ENCODE measurements at places on chromosomes 2 and 18.
A peak's percentile ranks its signal among the peaks of the same experiment; 100 is the strongest.

DNA sequence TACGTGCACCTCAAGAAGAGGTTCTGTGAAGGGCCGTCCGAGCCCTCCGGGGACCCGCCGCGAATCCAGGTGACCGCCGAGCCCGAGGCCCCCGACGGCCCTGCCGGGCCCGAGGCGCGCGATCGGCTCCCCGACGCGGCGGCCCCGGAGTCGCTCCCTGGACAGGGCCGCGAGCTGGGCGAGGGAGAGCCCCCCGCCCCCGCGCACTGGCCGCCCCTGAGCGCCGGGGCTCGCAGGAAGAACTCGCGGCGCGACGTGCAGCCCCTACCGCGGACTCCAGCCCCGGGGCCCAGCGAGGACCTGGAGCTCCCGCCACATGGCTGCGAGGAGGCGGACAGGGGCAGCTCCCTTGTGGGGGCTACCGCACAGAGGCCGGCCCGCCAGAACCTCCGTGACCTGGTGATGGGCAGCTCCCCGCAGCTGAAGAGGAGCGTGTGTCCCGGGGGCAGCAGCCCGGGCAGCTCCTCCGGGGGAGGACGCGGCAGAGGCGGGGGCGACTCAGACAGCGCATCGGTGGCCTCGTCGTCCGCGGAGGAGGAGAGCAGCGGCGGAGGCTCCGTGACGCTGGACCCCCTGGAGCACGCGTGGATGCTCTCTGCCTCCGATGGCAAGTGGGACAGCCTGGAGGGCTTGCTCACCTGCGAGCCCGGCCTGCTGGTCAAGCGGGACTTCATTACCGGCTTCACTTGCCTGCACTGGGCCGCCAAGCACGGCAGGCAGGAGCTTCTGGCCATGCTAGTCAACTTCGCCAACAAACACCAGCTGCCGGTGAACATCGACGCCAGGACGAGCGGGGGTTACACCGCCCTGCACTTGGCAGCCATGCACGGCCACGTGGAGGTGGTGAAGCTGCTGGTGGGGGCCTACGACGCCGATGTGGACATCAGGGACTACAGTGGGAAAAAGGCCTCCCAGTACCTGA lies 812 bp downstream of the SOWAHC start:
- no peak for DNase-seq

- DNase-seq, result no peak
These were observed 191.9 kb upstream of the FN1 start for GRCh38 chr2:215627771-215628170.

GRCh38 chr18:55778788-55779690 lies 191.0 kb upstream of the TCF4 start:
- DNase-seq, result no peak

GRCh38 chr2:11533278-11534070 lies at the start of gene GREB1:
GREB1 (plus strand) TSS chr2:11534045; CDS start chr2:11556615, 22,570 bp downstream.
- DNase-seq, result no peak

DNA sequence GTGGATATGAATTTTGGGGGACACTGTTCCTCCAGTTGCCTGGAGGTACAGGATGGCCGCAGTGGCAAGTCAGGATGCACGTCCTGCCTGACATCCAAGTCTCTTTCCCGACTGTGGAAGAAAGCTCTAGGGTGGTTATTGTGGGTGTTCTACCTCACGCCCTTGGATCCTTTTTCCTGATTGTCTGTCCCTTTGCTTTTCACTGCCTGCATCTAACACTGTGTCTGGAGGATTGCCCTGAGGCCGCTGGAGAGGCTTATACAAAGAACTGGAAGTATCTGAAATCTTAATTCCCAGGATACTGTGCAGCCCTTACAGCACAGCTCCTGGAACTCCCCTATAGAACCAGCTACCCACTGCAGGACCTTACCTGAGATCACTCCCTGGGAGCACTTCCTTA lies 250.5 kb downstream of the TFCP2L1 start:
- no peak for DNase-seq

DNA sequence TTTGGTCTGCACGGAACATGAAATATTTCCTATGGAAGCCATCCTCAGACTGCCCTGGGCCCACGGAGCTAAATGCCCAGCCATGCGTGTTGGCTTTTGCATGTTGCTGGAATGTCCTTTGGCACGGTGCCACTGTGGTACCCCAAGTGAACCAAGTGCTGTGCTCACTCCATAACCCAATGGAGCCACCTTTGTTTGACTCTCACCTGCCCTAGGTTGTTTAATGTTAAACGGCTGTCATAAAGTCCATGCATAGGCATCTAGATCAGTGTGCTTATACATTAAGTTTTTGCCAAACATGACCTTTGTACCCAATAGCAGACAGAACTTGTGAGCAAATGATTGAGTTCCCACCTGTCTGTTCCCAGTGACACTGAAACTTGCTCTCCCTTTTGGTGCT lies 59.9 kb upstream of the TMEM87B start:
- no peak for DNase-seq

DNA sequence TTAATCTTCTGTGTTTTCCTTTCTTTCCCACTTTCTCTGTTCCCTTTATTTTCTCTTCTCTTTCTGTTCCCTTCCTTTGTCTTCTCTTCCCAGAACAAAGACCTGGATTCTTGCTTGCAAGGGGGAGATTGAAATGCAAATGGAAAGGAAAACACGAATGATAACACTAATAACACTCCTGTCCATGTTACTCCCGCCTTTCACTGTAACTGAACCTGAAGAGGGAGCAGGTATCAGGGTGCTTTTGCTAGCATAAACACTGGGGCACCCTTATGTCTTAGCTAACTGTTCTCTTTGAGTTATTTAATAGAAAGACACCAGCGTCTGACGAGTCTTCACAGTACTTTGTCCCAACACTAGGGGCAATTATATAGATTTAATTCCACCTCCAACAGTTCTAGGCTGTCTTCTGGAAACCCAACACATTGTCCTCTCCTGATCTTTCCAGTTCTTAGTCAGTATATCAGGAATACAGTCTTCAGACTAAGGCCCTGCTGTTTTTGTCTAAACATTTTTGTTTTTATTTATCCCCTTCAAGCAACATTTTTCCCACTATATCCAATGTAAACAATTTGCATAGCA lies 99.2 kb downstream of the PTPRM start:
- no peak for DNase-seq

DNA sequence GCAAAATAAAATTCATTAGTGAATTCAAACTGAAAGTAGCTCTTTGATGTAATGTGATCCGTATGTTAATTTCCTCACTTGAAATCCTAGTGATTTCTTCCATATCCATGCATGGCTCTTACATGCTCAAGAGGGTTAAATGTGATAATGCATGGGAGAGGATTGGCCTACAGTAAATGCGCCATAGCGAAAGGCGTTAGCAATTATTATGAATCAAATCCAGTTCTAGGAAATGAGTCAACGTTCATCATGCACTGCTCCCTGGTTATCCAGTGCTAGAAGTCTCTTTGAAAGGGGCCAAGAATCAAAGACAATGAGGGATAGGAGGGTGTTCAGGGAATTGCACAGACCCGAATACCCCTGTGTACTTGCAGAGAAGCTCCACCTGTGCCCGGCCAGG lies 101.4 kb upstream of the RASGRP3 start:
- no peak for DNase-seq

GRCh38 chr2:20573620-20574422 lies 77.1 kb downstream of the HS1BP3 start:
- no peak for DNase-seq

GRCh38 chr2:229689307-229689839 lies 25.0 kb downstream of the DNER start:
- no peak for DNase-seq

DNA sequence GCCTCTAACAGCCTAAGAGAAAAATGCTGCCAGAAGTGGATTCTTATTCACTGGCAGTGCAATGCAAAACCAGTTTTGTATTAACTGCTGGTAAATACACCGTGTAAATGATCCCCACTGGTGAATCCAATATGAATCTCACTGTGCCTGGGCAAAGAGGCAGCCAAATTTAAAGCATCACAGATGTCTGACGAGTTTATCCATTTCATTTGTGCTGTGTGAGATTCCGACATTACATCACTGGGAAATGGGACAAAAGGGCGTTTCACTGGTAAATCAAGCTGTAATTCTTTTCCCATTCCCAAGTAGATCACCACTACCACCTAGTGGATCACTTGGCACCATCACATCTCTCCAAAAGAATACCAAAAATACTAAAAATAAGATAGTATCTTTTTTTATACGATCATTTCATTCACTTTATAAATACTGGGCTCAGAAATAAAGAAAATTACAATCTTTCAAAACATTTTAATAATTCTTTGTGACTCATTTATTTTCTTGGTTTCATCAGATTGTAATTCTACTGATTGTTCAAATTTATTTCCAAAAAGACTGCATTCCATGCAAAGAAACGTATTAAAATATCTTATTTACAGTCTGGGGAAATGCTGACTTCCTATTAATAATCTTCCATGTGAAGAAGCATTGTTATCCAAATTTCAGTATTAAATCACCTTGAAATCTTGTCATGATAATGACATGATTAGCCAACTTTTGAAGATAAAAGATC lies 125.6 kb downstream of the GRB14 start:
- peak; percentile 54 for DNase-seq

GRCh38 chr2:65464604-65465003 lies 32.2 kb upstream of the SPRED2 start:
- no peak for DNase-seq

- no peak for DNase-seq
These were observed 41.5 kb downstream of the TANC1 start for GRCh38 chr2:159009940-159010339.

GRCh38 chr2:231222318-231223000 lies 24.0 kb downstream of the ARMC9 start:
- no peak for DNase-seq

DNA sequence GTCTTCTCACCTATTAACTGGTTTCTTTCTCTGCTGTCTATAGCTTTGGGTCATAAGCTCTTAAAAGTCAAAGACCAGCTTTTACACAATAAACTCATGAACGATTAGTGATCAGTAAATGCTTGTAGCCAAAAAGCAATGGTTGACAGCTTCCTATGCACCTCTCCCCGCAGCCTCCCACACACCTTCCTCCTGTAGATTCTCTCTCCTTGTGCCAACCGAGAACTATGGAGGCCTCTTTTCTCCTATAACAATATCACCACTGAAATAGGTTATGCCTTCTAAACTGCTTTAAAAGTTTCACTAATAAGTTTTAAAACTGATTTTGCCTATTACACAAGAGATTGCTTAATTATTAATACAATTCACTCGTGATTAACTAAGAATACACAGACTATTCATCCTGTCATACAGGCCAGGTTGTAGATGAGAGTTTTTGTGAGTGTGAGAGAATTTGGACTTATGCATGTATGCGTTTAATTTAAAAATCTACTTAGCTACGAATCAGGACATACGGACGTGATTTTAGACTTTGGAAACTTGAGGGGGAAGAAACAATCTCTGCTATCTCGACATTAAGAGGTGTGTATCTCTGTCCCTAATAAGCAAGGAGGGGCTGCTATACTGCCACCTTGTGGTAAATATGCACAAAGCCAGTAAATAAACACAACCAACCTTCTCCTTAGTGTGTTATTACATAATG lies 229.1 kb upstream of the RBBP8 start:
- DNase-seq, result no peak

- DNase-seq, result no peak
These were observed 112.8 kb downstream of the ANTXR1 start for GRCh38 chr2:69125816-69126215.

- no peak for DNase-seq
These were observed 558.2 kb downstream of the SUCLG1 start for GRCh38 chr2:83900862-83901261.

DNA sequence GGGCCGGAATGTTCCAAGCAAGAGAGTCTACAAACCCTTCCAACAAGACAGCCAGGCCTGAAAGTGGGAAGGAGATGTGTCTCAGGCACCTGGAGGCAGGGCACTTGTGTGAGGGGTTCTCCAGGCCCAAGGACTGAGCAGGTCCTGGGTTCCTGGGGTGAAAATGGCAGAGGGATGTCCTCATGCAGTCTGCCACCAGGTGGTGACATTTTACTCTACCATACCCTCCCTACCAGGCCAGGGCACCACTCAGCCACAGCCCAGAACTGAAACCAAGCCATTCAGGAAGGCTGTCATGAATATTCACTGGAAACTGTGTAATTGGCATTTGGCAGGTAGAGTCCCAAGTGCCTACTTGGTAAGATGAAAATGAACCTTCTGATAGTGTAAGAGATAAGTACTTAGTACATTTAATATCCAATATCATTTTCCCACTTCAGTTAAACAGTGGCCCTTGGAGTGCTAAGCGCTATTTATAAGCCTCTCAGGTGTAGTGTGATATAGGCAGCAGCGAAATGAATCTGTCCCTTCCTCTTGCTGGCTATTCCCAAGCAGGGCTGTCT lies 185.1 kb downstream of the MYO5B start:
- DNase-seq, result peak; percentile 2

- no peak for DNase-seq
These were observed 782.7 kb upstream of the SOX11 start for GRCh38 chr2:4909346-4910009.

DNA sequence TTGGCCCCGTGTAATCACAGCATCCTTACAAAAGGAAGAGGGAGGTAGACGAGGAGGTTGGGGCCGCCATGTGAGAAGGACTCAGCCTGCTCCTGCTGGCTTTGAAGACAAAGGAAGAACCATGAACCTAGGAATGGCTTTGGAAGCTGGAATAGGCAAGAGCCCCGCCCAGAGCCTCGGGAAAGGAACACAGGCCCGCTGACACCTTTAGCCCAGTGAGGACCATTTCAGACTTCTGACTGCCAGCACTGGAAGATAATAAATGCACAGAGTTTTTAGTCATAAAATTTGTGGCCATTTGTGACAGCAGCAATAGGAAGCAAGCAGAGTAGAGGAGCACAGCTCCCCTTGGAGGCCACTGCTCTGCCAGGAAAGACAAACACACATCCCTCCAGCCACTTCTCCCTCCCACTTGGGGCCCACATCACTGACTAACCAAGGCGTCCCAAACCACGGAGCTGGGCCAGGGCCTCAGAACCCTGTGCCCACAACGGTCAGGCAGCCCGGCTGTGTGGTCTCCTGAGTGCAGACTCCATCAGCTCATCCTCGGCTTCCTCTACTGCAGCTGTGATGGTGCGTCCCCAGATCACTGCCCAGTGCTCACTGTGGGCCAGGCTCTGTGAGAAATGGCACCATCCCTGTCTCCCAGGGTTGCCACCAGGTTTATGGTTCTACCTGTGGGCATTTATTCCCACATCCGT lies 39.7 kb downstream of the TFCP2L1 start:
- no peak for DNase-seq

DNA sequence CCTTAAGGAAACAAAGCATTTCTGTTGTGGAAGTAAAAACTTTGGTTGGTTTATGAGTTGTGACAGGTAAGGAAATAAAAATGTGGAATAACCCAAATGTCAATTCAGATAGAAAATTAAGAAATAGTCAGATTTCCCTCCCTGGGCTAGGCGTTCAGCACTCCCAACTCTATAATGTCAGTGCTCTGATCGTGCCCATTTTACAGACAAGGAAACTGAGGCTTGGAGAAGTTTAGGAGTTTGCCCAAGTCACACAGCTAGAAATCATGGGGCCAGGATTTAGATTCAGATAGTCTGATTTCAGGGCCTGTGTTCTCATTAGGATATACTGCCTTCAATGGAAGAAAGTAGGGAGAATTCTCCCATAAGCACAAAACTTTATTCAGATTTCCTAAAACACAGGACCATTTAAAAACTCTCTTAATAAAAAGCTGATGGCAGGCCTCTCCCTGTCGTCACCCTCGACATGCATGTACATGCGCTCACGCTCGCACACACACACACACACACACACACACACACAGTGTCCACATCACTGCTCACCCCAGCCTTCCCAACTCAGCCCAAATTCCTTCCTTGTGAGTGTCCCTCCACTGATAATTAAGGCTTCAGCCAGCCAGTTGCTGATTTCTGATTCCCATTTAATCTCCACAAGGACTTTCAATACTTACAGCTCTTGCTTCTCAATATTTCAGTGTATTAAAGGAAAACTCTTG lies 49.1 kb upstream of the SLC14A2 start:
- no peak for DNase-seq

- no peak for DNase-seq
These were observed 592 bp downstream of the ZNF397 start for GRCh38 chr18:35241448-35241804.

Measured in nucleus accumbens (tissue), 56 donors.